ENCODE measurements at places on chromosomes 12 and 14. TPM values are rescaled to one million over a fixed set of nuclear protein-coding genes. Genes with fewer than 3 reads are reported as not detected.

POLE2 gene
- 19.2 TPM for total RNA-seq

LPAR5 gene
- total RNA-seq, result not detected

AICDA gene
- total RNA-seq, result not detected

PLA2G1B gene
- total RNA-seq, result not detected

HOXC12 gene
- not detected for total RNA-seq

DPPA3 gene
- total RNA-seq, result not detected

GDF3 gene
- not detected for total RNA-seq

IL23A gene
- not detected for total RNA-seq

C1S gene
- 40.7 TPM for total RNA-seq

TSHR gene
- total RNA-seq, result not detected

TMTC1 gene
- total RNA-seq, result 26.7 TPM

MBIP gene
- total RNA-seq, result 10.9 TPM

SMOC1 gene
- total RNA-seq, result not detected
